Coronary artery (tissue), 2 donors: ENCODE measurements at places on chromosomes 11 and 22.

DNA sequence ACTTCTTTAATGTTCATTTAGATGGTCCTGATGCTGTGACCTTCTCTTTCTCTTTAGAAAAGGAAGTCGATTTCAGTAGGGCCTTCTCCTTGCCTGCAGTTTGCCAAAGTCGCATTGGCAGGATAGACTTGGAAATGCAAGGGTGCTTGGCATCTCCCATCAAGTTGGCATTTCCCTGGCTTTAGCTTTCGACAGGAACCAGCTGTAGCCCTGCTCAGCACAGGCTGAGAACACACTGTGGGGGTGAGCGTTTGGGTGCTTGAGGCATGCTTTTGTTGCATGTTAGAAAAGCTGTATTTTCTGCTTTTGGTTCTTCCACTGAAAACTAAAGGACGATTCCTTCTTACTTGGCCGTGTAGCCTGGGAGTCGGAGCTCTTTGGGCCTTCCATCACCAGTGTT lies 37.7 kb downstream of the LDLRAD3 start:
- DNase-seq = peak; percentile 81

- no peak for DNase-seq
These were observed 532.0 kb downstream of the NTM start for GRCh38 chr11:131902421-131902820.

DNA sequence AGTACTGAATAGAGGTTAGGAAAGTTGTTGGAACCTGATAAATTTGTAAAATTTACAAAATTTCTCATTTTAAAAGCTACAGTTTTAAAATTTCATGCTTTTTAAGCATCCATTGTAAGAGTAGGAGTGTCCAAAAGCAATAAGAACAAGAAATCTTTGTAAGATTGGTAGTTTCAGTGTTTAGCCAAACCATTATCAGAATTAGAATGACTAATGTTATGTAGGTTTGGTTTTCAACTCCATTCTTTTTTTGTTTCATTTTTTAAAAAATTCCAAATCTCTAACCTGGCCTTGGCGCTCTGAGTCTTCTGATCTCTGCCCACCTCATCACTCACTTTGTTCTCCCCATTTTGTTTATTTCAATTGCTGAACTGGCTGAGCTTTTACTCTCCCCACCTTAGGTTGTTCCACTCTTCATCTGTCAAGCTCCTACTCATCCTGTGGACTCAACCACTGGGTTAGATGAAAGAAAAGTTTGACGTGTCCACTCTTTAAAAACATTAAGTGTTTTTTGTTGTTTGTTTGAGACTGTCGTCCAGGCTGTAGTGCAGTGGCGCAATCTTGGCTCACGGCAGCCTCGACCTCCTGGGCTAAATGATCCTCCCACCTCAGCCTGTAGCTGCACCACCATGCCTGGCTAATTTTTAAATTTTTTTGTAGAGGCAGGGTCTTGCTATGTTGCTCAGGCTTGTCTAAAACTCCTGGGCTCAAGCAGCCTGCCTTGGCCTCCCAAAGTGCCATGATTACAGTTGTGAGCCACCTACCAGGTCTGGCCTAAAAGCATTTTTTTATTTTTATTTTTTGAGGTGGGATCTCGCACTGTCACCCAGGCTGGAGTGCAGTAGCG lies 14.0 kb downstream of the EP300 start:
- DNase-seq = no peak

- no peak for DNase-seq
These were observed 69.9 kb downstream of the SLC5A12 start for GRCh38 chr11:26651916-26652315.

GRCh38 chr11:19912115-19912957 lies 199.7 kb downstream of the NAV2 start:
- DNase-seq = no peak

DNA sequence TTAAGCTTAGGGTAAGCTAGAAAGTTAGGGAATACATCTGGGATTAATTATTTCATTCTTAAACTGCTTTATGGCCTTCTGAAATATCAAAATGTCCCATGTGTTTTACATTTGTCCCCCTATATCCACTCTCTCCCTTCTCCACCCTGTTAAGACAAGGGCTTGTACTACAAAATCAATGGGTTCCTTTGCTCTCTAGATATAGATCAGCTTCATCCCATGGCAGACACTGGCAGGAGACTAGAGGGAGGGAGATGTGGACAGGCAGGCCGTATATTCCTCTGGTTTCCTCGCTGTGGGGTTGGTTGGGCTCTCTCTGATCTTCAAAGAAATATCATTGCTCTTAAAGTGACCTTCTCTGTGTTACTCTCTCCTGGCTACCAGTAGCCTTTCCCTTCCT lies 1281.0 kb downstream of the LRRC4C start:
- no peak for DNase-seq

DNA sequence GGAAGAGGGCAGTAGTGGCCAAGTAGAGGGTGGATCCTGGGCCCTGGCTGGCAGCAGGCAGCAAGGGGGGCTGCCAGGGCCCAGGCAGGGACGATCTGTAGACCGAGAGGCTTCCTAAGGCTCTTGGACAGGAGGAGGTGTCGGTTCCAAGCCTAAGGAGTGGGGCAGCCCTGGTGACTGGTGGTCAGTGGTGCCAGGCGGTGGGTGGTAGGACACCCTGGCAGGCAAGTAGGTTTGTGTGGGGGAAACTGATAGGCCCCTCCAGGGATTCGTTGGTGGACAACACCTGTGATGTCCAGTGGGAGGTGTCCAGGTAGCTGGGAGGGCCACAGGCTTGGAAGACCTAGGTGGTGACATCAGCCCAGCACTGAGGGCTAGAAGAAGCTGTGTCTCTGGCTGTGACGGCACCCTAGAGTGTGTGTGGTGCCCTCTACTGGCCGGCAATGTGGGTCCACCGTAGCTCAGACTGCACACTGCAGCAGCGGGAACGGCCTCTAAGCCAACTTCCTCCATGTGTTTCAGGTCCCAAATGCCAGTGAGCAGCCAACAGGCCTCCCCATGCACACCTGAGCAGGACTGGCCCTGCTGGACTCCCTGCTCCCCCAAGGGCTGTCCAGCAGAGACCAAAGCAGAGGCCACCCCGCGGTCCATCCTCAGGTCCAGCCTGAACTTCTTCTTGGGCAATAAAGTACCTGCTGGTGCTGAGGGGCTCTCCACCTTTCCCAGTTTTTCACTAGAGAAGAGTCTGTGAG lies 9.4 kb upstream of the SAMM50 start:
- no peak for DNase-seq

DNA sequence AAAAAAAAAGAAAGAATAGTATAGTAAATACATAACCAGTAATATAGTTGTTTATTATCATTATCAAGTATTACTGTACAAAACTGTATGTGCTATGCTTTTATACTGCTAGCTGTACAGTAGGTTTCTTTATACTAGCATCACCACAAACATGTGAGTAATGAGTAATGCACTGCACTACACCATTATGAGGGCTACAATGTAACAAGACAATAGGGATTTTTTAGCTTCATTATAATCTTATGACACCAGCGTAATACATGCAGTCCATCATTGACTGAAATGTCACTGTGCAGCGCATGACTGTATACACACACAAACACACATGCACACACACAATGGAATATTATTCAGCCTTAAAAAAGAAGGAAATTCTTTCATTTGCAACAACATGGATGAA lies 111.5 kb upstream of the ZBED5 start:
- DNase-seq = no peak

DNA sequence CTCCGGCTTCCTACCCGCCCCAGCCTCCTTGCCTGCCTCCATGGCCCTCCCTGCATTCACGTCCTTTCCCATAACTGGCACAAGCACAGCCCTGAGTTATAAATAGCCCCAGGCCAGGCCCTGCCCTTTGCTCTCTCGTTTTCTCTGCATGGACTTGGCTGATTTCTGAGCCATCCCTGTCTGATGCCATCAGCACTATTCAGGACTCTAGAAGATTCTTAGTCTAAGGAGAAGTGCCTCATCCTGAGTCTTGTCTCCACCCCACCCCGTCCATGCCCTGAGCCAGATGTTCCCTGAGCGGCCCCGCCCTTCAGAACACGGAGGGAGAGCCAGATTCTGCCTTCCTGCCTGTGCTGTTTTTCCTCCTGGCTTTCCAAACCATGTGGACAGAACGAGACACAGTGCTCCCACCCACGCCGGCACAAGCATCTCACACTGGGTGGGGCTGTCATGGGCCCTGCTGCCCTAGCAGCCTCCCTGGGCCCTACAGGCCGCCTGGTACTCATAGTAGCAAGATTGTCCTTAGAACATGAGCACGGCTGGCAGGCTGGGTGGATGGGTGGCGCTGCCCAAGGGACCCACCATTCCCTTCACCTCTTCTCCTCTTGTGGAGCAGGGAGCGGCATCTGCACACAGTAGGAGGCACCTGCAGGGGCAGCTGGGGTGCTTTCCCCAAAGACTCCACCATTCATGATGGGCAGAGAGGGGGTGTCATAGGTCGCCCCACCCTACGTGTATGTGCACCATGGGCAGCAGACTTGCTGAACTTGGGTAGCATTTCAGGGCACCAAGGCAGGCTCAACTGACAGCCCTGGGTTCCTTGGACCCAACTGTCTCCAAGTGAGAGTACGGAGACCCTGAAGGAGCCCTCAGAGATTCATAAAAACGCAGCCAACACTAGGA lies 76.9 kb downstream of the BCR start:
- DNase-seq = peak; percentile 91

GRCh38 chr22:37077802-37078448 lies 26.4 kb downstream of the KCTD17 start:
- no peak for DNase-seq

- no peak for DNase-seq
These were observed 220.2 kb downstream of the CTTN start for GRCh38 chr11:70618431-70619101.

DNA sequence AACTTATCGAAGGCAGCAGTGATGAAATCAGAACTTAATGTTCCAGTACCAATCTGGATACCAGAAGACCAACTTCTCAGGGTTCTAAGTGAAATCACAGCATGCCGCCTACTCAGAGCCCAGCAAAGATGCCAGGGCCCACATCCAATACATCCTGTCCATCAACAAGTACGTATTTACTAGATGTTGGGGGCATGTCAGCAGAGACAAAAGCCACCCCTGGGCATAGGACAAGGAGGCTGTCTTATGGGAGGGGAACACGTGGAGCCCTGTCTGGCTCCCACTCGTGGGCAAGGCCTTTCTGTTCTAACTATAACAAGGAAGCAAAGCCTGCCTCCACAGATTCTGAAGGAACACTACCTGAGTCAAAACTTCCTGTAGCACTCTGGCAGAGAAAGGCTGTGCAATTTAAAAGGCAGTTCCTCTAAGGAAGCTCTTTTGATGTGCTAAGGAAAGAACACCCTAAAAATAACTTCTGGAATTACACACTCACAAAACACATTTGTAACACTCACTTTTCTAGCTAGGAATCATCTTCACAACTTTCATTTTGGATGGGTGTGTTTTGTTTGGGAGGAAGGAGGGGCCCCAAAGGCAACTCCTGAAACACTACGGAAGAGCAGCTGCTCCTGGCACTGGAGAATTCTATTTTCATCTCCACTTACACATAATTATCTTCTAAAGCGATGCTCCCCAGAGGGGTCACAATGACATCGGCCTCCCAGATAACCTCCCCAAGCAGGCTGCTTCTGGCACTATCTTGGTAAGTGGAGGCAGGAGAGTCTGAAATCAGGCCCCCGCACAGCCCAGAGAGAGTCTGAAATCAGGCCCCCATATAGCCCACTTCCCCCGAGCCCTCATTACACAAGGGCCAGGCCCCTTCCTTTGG lies 14.2 kb downstream of the SMCO4 start:
- no peak for DNase-seq

- no peak for DNase-seq
These were observed 10.4 kb upstream of the MED17 start for GRCh38 chr11:93773601-93774200.

GRCh38 chr11:1161410-1162137 lies 3.8 kb downstream of the MUC5AC start:
- DNase-seq = peak; percentile 65

DNA sequence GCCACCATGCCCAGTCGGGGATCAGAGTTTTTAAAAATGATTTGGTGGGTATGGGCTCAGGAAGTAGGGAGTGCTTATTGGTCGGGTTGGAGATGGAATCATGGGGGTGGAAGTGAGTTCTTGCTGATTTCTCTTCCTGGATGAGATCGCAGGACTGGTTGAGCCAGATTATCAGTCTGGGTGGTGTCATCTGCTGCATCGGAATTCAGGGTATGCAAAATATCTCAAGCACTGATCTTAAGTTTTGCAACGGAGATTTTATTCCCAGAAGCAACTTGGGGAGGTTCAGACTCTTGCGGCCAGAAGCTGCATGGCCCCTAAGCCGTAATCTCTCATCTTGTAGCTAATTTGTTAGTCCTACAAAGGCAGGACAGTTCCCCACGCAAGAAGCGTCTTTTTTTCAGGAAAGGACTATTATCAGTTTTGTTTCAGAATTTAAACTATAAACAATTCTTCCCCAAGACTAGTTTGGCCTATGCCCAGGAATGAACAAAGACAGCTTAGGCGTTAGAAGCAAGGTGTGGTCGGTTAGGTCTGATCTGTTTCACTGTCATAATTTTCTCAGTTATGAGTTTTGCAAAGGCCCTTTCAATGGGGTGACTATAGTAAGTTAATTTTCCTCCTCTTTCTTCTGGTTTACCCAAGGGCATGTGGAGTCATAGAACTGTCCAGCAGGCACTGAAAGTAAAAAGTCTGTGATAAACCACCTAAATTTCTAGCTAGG lies 1.4 kb upstream of the PIWIL3 start:
- no peak for DNase-seq

- no peak for DNase-seq
These were observed 68.0 kb downstream of the RSF1 start for GRCh38 chr11:77752516-77752915.

DNA sequence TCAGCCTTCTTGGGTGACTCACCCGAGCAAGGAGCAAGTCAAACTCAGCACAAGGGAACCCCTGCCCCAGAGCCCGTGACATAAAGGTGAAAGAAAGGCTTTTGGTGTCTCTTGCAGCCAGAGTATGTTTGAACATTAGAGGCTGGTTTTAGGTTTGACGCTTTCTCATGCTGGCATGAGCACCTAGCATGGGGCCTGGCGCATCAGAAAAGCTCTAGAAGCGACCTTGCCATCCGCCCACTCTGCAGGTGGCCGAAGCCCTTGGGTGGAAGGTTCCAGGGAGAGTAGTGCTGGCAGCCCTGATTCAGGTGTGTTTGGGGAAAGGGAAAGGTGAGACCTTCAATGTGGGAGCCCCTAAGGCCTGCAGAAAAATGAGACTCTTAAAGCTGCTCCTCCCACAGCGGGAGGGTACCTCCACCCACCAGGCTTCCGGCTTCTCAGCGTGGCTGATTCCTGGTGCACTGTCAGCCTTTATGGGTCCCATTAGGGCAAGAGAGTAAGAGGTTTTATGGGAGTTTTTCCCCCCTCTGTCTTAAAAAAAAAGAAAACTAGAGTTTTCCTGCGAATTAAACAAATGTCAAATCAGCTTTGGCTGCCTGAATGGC lies 88.4 kb downstream of the GRIK4 start:
- DNase-seq = no peak

GRCh38 chr11:127470306-127470884 lies 469.8 kb upstream of the KIRREL3 start:
- DNase-seq = no peak

DNA sequence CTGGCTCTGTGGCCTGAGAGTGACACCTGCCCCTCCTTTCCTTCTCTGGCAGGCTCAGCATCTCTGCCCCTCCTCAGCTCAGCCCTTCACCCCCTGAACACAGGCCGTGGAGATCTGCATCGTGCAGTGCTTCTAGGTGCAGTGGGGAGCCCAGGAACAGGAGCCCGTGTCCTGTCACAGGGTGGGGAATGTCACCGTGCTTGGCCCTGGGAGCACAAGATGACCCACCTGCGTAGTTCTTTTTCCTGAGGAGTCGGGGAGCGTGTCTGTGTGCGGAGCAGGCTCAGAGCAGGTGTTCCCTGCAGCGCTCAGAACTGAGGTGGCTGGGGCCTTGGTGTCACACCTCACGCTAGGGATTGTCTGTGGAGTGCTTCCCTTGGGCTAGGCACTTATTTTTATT lies 10.6 kb downstream of the TBC1D22A start:
- DNase-seq = no peak

- DNase-seq = no peak
These were observed at the start of gene TMEM121B for GRCh38 chr22:17121233-17122195. TMEM121B (minus strand) TSS chr22:17121360; CDS start chr22:17121127, 233 bp downstream.
